ENCODE measurements at places on chromosomes 5 and 9. TPM values are rescaled to one million over a fixed set of nuclear protein-coding genes. Genes with fewer than 3 reads are reported as not detected.

DNA sequence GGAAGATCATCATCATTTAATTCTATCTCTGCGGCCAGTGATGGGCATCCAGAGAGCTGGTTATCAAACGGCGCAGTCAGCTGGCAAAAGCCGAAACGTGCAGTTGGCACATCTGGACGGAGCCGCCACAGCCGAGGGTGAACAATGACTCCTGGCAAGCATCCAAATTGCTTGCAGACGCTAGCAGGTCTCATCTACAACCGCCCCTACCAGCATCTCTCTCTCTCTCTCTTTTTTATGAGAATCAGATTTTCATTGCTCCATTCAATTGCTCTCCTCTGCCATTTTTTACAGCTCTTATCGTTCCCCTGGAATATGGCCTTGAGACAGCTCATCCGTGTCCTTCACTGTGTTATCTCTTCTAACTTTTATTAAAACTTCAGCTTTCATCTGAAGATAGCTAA is 165.2 kb downstream of the MAPKAP1 start:
- H3K27ac ChIP-seq: no peak overlapping the region
- H3K4me3 ChIP-seq: no peak overlapping the region
- no peaks in the 10 kb centered on the region for H3K27me3 ChIP-seq
- peaks cover 4% of the 10 kb centered on the region for H3K4me1 ChIP-seq
- H3K36me3 ChIP-seq: peaks cover 9% of the 10 kb centered on the region

DNA sequence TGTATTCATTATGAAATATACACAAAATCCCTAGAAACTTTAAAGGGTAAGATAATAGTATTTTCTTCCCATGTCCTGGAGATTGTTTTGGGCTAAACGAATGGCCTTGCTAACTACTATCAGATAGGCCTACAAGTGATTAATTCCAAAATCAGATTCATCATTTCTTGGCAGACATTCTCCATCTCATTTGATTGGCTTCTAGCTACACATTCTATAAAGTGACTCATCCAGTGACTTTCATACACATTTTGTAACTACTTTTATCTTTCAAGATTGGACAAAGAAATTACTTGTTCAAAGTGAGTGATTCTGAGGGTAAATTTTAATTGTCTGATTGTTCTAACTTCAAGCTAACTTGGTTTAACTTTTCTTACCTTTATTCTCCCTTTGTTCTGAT is 93.3 kb downstream of the RAPGEF6 start:
- no peak overlapping the region for H3K4me3 ChIP-seq
- no peak overlapping the region for H3K27ac ChIP-seq
- H3K36me3 ChIP-seq: peaks cover 6% of the 10 kb centered on the region

GRCh38 chr5:74639807-74640449 is 600 bp downstream of the ENC1 start:
- peaks cover 38% of the 10 kb centered on the region for H3K4me1 ChIP-seq
- H3K36me3 ChIP-seq: peaks cover 16% of the 10 kb centered on the region
- peak overlapping the region; percentile 93 for H3K27ac ChIP-seq

DNA sequence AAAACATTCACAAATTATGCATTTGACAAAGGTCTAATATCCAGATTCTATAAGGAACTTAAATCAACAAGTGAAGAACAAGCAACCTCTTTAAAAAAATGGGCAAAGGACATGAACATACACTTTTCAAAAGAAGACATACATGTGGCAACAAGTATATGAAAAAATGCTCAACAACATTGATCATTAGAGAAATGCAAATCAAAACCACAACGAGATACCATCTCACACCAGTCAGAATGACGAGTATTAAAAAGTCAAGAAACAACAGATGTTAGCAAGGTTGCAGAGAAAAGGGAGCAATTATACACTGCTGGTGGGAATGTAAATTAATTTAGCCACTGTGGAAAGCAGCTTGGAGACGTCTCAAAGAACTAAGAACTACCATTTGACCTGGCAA is 38.9 kb upstream of the TNFSF15 start:
- H3K27ac ChIP-seq: no peak overlapping the region
- H3K27me3 ChIP-seq: no peaks in the 10 kb centered on the region
- H3K36me3 ChIP-seq: no peaks in the 10 kb centered on the region
- no peak for DNase-seq

DNA sequence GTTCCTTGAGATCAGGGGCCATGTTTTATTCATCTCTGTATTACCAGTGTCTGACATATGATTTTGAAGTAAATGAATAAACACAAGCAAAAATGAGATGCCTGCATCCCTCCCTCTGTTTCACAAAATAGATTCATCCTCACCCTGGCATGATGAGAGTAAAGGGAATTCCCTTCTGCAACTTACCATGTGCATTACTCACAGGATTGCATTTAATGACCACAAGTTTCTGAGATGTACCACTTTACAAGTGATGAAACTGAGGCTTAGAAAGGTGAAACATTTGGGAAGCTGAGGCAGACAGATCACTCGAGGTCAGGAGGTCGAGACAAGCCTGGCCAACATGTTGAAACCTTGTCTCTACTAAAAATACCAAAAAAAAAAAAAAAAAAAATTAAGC is 74.2 kb upstream of the TNFSF8 start:
- no peaks in the 10 kb centered on the region for H3K36me3 ChIP-seq
- no peak overlapping the region for H3K4me3 ChIP-seq
- no peak overlapping the region for H3K27ac ChIP-seq
- H3K4me1 ChIP-seq: no peaks in the 10 kb centered on the region

DNA sequence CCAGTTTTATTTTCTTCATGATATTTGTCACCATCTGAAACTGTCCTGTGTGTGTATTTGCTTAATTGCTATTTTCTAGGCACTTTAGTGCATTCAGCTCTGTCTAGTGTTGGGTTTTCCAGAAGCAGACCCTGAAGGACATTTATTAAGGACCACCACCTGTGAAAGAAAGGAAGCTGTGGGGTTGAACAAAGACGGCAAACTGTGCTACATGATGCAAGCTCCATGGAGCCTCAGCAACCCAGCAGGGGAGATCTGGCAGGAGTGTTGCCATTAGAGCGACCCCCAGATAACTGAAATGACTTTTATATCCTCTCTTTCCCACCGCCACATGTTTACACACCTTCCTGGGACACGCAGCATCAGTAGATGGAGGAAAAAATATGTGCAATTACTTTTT is 125.5 kb downstream of the GABRB2 start:
- H3K4me3 ChIP-seq: no peak overlapping the region
- DNase-seq: no peak
- no peaks in the 10 kb centered on the region for H3K36me3 ChIP-seq
- peaks cover 5% of the 10 kb centered on the region for H3K4me1 ChIP-seq
- no peak overlapping the region for H3K27ac ChIP-seq

- no peaks in the 10 kb centered on the region for H3K27me3 ChIP-seq
- H3K36me3 ChIP-seq: peaks cover 2% of the 10 kb centered on the region
- no peak for DNase-seq
- no peak overlapping the region for H3K27ac ChIP-seq
Observed at GRCh38 chr9:84514421-84514820, 155.1 kb upstream of the NTRK2 start.

GRCh38 chr9:20028849-20029231 is 240.0 kb upstream of the SLC24A2 start:
- no peak overlapping the region for H3K4me3 ChIP-seq
- H3K4me1 ChIP-seq: peaks cover 33% of the 10 kb centered on the region
- no peaks in the 10 kb centered on the region for H3K27me3 ChIP-seq
- H3K36me3 ChIP-seq: no peaks in the 10 kb centered on the region
- DNase-seq: no peak

DNA sequence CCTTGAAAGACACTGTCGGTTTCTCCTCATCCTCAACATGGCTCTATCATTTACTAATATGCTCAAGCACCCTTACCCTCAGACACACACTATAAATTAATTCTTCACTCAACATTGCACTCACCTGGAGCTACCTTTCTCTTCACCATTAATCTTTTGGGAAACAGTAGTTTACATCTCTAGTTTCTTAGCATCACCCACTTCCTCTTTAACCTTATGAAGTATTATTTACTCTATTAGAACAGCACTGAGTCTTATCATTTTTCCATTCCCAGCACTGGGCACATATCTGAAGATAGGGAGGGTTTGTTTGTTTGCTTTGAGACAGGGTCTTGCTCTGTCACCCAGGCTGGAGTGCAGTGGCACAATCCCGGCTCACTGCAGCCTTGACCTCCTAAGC is 213.5 kb downstream of the SMARCA2 start:
- peaks cover 2% of the 10 kb centered on the region for H3K36me3 ChIP-seq
- H3K4me3 ChIP-seq: no peak overlapping the region
- H3K4me1 ChIP-seq: peaks cover 24% of the 10 kb centered on the region
- peaks cover 4% of the 10 kb centered on the region for H3K27me3 ChIP-seq

GRCh38 chr5:146825033-146825432 is 53.5 kb downstream of the PPP2R2B start:
- H3K36me3 ChIP-seq: no peaks in the 10 kb centered on the region
- peak; percentile 59 for DNase-seq

DNA sequence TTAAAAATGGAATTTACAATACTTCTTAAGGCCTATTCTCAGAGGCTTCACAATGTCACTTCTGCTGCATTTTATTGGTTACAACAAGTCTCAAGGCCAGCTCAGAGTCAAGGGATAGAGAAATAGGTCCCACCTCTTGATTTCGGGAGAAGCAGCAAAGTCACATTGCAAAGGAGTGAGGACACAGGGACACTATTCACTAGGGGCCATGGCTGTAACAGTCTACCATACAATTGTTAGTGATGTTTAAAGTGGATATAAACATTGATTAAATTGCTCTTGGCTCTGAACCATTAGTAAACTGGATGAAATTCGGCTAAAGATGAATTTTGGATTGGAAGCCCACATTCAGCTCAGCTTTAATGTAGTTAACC is 21.7 kb upstream of the CMBL start:
- H3K4me3 ChIP-seq: no peak overlapping the region
- DNase-seq: no peak
- H3K4me1 ChIP-seq: peaks cover 14% of the 10 kb centered on the region
- H3K27me3 ChIP-seq: peaks cover 54% of the 10 kb centered on the region
- no peak overlapping the region for H3K27ac ChIP-seq

GRCh38 chr9:128104171-128104618 is 23.3 kb downstream of the PTGES2 start:
- peak overlapping the region; percentile 33 for H3K27ac ChIP-seq
- no peak overlapping the region for H3K4me3 ChIP-seq
- no peaks in the 10 kb centered on the region for H3K27me3 ChIP-seq
- H3K4me1 ChIP-seq: peaks cover 11% of the 10 kb centered on the region

DNA sequence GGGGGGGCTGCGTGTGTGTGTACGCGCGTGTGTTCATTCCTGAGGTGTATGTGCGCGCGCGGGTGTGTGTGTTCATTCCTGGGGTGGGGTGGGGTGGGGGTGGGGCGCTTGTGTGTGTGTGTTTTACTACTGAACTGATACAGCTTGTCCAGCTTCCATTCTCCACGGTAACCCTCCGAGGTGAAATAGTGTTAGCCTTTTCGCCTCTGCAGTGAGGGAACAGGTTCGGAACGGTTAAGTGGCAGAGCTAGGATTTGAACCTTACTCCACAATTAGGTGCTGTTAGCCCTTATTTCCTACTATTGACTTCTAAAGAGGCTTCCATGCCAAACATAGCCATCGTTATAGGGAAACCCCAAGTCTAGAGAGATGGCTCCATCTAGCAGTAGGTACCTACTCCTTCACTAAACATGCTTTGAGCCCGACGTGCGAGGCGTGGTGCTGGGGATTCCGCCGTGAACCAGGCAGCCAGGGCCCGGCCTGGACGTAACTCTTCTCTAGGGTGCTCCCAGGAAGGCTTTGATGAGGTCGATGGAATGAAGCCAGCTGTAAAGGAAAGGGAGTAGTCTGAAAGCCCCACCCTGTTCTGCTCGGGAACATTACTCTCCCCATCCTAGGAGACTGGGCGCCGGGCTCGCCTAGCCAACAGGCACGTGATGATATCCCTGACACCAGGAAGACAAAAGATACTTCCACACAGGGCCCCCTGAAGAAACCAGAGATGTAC is 782 bp upstream of the SKP1 start:
- no peak for DNase-seq
- H3K27ac ChIP-seq: peak overlapping the region; percentile 99
- peaks cover 1% of the 10 kb centered on the region for H3K36me3 ChIP-seq
- no peaks in the 10 kb centered on the region for H3K27me3 ChIP-seq
- H3K4me1 ChIP-seq: peaks cover 14% of the 10 kb centered on the region
- H3K4me3 ChIP-seq: peak overlapping the region; percentile 96

DNA sequence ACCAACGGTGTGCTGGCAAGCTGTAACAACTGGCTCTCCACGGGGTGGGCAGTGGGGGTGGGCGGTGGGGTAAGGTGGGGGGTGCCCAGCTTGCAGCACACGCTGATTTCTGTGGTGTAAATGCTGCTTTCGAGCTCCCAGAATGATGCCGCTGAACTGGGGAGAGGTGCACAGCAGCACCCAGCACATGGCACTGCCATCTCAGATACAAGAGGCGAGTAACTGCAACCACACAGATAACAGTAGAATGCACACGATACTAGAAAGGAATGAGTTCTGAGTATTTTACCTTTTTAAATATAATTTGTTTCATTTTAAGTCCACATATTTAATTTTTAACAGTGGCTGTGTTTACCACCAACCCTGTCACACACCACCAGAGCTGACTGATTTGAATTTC is 87.9 kb downstream of the SEMA4D start:
- no peaks in the 10 kb centered on the region for H3K27me3 ChIP-seq
- peaks cover 6% of the 10 kb centered on the region for H3K4me1 ChIP-seq
- no peak for DNase-seq

The ZNF618 gene
- 75.3 TPM for total RNA-seq

The NPM1 gene
- total RNA-seq: 1,453 TPM

The SAXO1 gene
- 0.22 TPM for total RNA-seq

The PCDHGA5 gene
- 0.71 TPM for total RNA-seq

The ENTPD2 gene
- total RNA-seq: 0.51 TPM

The SLC30A5 gene
- total RNA-seq: 43.5 TPM

The JMY gene
- total RNA-seq: 15.0 TPM

The AMBP gene
- 678 TPM for total RNA-seq

The PDE8B gene
- total RNA-seq: 4.0 TPM

All from progenitor cell of endocrine pancreas (in vitro differentiated cells).